ENCODE measurements at places on chromosomes 1 and 21. TPM values are rescaled to one million over a fixed set of nuclear protein-coding genes. Genes with fewer than 3 reads are reported as not detected.

Gene LAMC2
- 14.5 TPM for total RNA-seq

Gene LINGO4
- 0.31 TPM for total RNA-seq

Gene DSCAM
- total RNA-seq, result not detected

Gene ZMPSTE24
- total RNA-seq, result 52.9 TPM

Gene RFX5
- 32.5 TPM for total RNA-seq

Gene HSD3B2
- not detected for total RNA-seq

Gene LELP1
- total RNA-seq, result not detected

Gene TMEM269
- total RNA-seq, result 0.18 TPM

Gene BCAN
- 1.1 TPM for total RNA-seq

Gene ABCG1
- 20.1 TPM for total RNA-seq

Gene PTGER3
- total RNA-seq, result 6.0 TPM

Gene LRIG2
- 31.8 TPM for total RNA-seq

Gene SESN2
- 20.4 TPM for total RNA-seq

Gene OR2T29
- total RNA-seq, result not detected

Gene CLSTN1
- total RNA-seq, result 75.0 TPM

Gene CRP
- total RNA-seq, result 1.1 TPM

Gene PDPN
- total RNA-seq, result 29.5 TPM

Gene NID1
- 89.3 TPM for total RNA-seq

Gene RAD54L
- 0.39 TPM for total RNA-seq

Gene BGLAP
- 2.2 TPM for total RNA-seq

Gene RHBDL2
- 19.3 TPM for total RNA-seq

Measured in ureter (tissue), 1 donor.